A673 (cell line): ENCODE measurements at places on chromosomes 11 and 22. TPM values are rescaled to one million over a fixed set of nuclear protein-coding genes. Genes with fewer than 3 reads are reported as not detected.

Gene ANO3
- total RNA-seq = not detected in 2 replicates

Gene YPEL1
- total RNA-seq = 3.6 and 7.5 TPM in 2 replicates

Gene SORL1
- total RNA-seq = 0.95 and 1.2 TPM in 2 replicates

- H3K4me1 ChIP-seq = no peaks in the 10 kb centered on the region
- H3K27me3 ChIP-seq = no peaks in the 10 kb centered on the region
- H3K27ac ChIP-seq = no peak within 1 kb of the TSS
- no peak for DNase-seq
These were observed at the start of gene APOBEC3H for GRCh38 chr22:39097098-39098020. APOBEC3H (plus strand) TSS chr22:39097244; CDS start chr22:39100279, 3,035 bp downstream.
